ENCODE measurements at places on chromosomes 3 and 15.

DNA sequence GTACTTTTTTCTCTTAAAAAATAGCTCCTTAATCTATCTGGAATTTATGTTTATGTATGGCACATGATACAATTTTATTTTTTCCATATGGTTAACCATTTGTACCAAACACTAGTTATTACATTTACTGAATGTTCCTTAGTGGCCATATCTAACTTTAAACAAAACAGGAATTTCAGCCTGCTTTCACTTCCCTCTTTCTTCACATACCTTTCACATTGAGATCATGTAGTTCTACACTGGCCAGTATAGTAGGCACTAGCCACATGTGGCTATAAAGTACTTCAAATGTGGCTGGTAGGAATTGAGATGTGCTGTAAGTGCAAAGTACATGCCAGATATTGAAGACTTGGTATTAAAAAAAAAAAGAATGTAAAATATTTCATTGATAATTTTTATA is 4.7 kb upstream of the RYK start:
- DNase-seq = no peak

DNA sequence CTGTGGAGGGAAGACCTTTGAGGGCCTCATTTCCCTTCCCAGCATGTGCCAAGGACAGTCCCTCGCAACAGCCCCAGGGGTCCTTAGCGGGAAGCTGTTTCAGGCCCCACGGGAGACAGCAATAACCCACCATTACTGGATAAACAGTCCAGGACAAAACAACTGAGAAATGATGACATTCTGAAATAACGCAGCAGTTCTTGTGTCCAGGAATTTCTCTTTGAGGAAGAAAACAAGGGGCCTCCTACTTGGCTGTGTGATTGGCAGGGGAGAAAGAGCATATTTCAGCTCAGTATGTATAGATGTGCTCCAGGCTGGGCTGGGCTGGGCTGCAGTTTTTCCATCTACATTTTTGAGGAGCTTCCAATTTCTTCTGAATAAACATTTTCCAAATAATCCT is 82.2 kb upstream of the THBS1 start:
- no peak for DNase-seq

DNA sequence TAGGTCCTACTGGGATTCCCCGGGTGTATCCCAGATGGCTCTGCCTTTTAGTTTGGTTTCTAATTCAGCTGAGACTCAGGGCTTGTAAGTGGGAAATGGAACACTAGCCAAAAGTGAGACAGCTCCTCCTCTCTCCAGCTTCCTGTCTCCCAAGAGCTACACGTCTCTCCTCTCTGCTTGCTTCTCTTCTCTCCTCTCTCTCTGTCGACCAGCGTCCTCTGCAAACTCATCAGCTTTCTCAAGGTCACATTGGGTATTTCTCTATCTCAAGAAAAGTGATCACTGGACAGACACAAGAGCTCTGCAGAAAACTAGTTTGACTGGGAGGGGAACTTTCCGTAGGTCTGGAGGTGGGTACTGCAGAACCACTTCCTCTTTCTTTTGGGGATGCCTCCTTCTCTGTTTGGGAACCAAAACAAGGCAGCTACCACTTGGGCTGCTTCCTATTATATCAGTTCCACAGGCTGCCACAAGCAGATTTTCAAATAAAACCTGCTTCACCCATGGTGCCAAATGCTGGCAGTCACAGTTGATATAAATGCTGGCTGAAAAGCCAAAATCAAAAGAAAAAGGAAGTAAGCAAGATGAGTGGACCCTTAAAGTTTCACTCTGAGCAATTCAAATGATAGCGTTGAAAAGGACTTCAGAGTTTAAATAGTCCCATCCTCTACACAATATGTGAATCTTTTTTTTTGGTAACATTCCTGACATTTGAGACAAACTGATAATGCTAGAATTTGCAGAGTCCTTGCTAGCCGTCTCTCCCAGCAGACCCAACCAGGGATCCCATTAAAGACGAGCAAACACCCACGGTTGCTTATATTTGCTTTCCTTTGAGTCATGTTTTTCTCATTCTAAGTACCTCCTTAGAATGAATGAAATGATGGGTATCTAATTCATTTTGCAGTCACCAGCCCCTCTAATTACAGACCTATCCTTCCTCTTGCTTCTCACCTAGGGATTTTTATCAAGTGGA is 7.2 kb upstream of the DYNC1LI1 start:
- no peak for DNase-seq

GRCh38 chr3:12815719-12816118 is 19.2 kb downstream of the CAND2 start:
- no peak for DNase-seq

GRCh38 chr3:145088917-145089316 is 1072.1 kb downstream of the PLOD2 start:
- DNase-seq = no peak

DNA sequence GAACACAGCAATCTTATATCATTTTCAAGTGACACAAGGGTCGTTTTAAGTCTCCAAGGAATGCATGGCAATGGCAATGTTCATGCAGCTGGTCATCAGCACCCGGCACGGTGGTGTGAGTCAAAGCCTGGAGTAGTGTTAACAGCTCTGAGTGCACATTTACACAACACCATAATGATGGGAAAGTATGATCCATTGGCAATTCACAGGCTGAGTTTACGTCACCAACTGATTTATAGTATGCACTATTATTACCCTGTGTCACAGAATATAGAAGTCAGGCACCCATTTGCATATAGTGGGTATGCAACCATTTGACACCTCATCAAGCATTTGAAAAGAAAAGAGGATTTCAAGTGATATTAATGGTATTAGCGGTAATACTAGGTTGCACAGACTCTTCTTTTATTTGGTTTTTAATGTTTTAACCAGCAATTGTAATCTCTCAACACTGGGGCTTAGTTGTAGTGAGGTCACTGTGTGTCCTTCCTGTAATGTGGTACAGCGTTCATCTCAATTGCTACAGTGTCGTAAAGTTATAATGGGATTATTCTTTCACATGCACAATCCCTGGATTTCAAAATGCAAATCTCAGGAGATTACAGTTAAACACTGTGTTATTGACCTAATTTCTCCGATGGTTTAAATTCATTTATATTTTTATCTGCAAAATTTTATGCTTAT is 113.8 kb downstream of the C3orf38 start:
- no peak for DNase-seq

DNA sequence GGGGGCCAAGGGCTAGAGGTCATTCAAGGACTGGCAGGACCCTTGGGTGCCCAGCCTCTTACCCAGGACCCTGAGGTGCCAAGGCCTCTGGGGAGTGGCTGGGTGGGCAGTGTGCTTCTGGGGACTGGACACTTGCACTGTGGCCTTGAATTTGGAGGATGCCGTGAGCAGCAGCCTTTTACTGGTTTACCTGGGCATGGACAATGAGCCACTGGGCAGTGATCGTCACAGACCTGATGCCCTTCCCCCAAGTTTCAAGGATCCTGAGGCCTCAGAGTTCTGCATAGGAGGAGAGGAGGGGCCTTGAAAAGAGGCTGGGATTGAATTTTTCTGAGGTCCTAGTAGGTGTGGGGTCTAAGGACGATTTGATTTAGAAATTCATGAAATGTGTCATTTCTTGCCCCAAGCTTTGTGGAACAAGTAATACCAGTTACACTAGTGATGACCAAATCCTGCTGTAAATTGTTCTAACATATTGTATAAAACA is 146.1 kb upstream of the TPM1 start:
- DNase-seq = no peak

DNA sequence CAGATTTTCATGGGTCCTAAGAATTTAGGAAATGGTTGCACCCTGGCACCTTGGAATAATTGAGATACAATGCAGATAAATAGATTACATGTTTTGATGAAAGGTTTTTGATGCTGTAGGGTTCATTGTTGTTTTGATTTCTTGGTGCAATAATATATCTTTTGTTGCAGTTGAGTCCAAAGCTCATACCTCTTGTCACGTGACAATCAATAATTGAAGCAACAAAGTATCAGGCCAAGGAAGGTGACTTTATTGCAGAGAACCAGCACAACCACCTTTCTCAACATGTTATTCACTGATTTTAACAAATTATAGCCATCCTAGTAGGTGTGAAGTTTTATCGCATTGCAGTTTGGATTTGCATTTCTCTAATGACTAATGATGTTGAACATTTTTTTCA is 285.5 kb upstream of the SLCO3A1 start:
- no peak for DNase-seq

DNA sequence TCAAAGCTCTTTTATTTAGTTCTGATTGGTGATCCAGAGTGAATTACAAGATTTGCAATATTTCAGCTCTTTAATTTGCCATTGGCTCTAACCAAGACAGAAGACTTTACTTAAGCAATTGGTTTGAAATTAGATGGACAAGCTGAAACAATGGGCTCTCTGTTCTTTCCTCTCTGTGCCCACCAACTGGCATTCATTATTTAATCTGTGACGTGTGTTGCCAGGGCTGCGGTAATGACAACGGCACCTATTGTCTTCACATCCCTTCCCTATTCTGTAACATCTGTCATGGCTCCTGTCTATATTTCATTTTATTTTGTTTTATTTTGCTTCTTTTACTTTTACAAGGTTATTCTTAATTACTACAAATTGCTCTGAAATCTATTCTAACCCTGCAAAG is 33.9 kb downstream of the PLD1 start:
- no peak for DNase-seq

GRCh38 chr3:63639806-63640205 is 12.7 kb upstream of the SNTN start:
- no peak for DNase-seq

DNA sequence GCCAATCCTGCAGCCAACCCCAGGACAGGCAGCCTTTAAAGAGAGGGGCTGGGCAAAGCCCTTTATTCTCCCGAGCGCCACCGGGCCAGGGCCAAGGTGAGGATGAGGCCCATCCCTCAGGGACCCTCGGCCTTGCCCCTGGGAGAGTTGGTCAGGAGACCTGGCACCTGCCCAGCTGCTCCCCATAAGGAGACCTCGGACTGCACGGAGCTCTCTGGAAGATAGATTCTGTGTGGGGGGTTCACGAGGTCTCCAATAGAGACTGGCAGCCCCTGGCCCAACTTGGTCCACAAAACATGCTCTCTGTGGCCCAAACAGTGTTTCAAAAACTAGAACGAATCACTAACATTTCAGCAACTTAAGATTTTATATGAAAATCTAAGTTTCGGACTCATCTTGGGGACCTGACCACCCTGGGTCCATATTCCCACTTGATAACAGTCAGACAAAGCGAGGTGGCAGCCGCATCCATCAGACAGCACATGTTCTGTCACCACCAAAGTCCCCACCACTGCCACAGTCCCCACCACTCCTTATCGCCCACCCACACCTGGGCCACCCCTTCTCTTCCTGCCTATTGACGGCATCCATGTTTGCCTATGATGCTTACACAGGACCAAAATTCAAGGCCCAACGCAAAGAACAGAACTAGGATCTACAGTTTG is 114.4 kb upstream of the RPL32 start:
- DNase-seq = no peak

DNA sequence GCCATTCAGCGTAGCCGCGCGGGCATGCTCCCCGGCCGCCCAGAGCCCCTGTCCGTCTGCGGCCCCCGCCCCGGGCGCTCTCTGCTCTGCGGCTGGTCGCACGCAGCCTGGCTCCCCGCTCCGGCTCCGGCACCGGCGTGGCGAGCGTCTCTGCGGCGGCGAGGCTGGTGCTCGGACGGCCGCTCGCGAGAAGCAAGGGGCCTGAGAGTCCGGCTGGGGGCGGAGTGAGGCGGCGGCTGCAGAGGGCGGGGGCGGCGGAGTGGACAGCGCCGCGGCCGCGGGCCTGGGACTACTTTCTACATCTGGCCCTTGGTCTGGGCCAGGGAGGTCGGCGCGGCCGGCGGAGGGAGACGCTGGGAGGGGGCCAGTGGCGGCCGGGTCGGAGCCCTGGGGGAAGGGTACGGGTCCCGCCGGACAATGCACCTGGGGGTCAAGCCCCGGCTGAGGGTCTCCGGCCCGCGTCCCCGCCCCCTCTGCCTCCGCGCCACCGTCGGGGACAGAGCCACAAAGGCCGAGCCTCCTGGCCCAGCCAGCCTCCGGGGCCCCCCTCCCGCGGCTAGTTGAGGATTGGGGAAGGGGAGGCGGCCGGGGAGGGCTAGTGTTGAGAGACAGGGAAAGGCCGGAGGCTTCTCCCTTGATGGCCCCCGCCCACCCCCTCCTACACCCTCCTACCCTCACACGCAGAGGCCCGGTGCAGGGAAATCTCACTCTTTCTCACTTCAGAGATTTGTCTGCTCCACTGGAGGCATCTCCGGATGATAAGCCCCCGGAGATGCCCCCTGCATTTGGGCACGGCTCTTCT is at the start of gene PRTG:
PRTG (minus strand) TSS at position 226 of the 802 bp plus-strand sequence; CDS start at position 5, 221 bp downstream.
- DNase-seq = peak; percentile 80

DNA sequence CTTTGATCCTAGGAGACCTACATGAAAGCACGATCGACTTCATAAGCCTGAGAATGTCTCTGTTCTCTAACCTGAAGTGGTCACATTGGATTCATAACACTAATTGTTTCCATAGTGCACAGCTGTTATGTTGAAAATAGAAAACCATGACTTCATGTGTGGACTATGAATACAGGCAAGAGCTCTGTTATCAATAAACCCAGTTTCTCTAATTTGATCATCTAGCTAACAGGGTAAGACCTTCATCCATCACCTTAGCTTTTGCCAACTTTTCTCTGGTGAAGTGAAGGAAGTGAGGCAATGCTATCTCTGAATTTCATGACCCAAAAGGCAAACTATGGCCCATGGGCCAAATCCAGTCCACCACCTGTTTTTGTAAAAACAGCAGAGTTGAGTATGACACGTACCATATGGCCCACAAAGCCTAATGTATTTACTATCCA is 27.2 kb downstream of the ABI3BP start:
- no peak for DNase-seq

GRCh38 chr3:156160647-156161046 is 40.3 kb downstream of the KCNAB1 start:
- DNase-seq = no peak

GRCh38 chr3:134559591-134559990 is 73.7 kb downstream of the CEP63 start:
- DNase-seq = no peak

DNA sequence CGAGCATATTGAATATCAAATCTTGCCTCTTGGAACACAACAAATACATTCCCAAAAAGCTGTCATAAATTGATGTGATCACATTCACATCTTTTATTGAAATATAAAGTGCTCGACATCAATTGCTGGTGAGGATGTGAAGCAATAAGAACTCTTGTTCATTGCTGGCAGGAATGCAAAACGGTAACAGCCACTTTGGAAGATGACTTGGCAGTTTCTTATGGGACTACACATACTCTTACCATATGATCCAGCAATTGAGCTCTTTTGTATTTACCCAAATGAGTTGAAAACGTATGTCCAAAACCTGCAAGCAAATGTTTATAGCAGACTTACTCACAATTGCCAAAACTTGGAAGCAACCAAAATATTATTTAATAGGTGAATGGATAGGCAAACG is 234.9 kb downstream of the CACNA2D3 start:
- DNase-seq = no peak

Data from left cardiac atrium (tissue), 4 donors.